ENCODE measurements at places on chromosomes 4 and X. TPM values are rescaled to one million over a fixed set of nuclear protein-coding genes. Genes with fewer than 3 reads are reported as not detected.

The MAEA gene
- total RNA-seq, result 33.8 TPM

The SLC30A9 gene
- 29.5 TPM for total RNA-seq

The ARL9 gene
- total RNA-seq, result 0.21 TPM

The SLC38A5 gene
- total RNA-seq, result 4.5 TPM

The EVC gene
- 0.52 TPM for total RNA-seq

The TLR8 gene
- total RNA-seq, result 18.4 TPM

The SGMS2 gene
- 8.6 TPM for total RNA-seq

The CABS1 gene
- total RNA-seq, result not detected

The ACOX3 gene
- total RNA-seq, result 5.1 TPM

The JADE1 gene
- total RNA-seq, result 38.7 TPM

The CRLF2 gene
- total RNA-seq, result 0.42 TPM

The SLC4A4 gene
- total RNA-seq, result 1.3 TPM

The TLR3 gene
- 0.63 TPM for total RNA-seq

The ABHD18 gene
- 15.8 TPM for total RNA-seq

The EPHA5 gene
- not detected for total RNA-seq

The BLOC1S4 gene
- 12.8 TPM for total RNA-seq

The CXCL1 gene
- total RNA-seq, result 9.3 TPM
